Right cardiac atrium (tissue), 5 donors: ENCODE measurements at places on chromosomes 12 and 14. TPM values are rescaled to one million over a fixed set of nuclear protein-coding genes. Genes with fewer than 3 reads are reported as not detected.

The KRT77 gene
- polyA plus RNA-seq: not detected

The RNASE7 gene
- not detected for polyA plus RNA-seq

The KERA gene
- polyA plus RNA-seq: 0.02 TPM

The PTPRQ gene
- 0.52 TPM for polyA plus RNA-seq

The P3H3 gene
- polyA plus RNA-seq: 17.7 TPM

The CELA1 gene
- not detected for polyA plus RNA-seq

The ZDHHC22 gene
- not detected for polyA plus RNA-seq

The AMN gene
- polyA plus RNA-seq: 0.48 TPM

DNA sequence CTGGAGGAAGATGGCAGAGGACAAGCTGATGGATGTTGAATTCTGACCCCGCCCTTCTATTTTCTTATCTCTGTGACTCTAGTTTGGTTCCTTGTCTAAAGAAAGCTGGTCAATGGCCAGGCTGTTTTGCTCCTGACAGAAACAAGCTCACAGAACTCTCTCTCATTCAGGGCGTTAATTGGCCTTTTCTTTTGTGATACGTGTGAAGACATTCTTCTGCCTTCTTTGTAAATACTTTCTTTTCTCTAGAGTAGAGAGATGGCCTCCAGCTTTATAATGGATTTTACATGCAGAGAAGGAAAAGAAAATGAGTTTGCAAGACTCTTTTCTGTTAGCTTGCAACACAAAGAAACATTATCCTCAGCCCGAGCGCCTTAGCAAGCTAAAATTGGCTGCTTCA, 492.2 kb upstream of the CCDC196 start:
- no peak for DNase-seq

GRCh38 chr14:70706177-70706576, 64.5 kb downstream of the TTC9 start:
- no peak for DNase-seq

DNA sequence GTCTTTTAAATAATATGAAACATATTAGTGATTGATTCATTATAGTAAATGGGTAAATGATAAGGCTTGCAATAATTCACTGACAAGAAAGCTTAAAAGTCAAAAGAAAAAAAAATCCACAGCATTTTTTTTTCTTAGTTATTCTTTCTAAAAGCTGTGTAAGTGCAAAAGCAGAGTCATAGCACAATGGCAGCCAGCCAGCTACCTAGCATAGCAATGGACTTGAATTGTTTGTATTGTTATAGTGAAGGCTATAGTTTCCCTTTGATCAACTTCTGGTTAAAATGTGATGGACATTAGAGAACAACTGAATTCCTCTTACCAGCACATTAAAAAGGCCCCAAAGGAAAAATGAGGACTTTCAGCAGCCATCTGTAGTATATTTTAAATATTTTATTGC, 232.1 kb downstream of the NAV3 start:
- peak; percentile 68 for DNase-seq

DNA sequence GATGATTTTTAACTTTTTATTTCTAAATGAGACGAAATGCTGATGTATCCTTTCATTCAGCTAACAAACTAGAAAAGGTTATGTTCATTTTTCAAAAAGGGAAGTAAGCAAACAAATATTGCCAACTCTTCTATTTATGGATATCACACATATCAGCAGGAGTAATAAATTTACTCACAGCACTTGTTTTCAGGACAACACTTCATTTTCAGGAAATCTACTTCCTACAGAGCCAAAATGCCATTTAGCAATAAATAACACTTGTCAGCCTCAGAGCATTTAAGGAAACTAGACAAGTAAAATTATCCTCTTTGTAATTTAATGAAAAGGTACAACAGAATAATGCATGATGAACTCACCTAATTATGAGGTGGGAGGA, 139.6 kb downstream of the HMGA2 start:
- no peak for DNase-seq

- DNase-seq: no peak
These were observed 124.6 kb upstream of the HIF1A start for GRCh38 chr14:61570549-61571290.

DNA sequence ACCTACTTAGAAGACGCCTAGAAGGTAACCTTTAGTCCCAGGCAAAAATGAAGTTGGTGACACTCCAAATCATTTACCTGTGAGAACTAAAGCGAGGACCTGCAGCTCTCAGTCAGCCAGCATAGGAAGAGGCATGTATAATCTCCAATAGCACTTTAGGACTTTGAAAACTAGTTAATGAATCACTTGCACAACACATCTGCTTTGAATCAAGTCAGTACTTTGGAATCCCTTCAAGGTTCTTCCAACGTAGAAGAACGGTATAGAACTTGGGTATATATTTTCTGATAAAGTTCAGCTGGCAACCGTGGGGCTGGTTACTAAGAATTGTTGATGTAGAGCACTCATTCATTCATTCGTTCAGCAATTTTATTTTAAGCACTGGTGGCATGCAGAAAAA, 251.9 kb downstream of the TMEM132D start:
- DNase-seq: no peak

GRCh38 chr14:96827290-96827689, 30.1 kb downstream of the VRK1 start:
- DNase-seq: no peak

GRCh38 chr12:49974231-49974675, 1.5 kb downstream of the AQP6 start:
- DNase-seq: peak; percentile 90

GRCh38 chr14:47278233-47278842, 397.1 kb downstream of the MDGA2 start:
- no peak for DNase-seq

DNA sequence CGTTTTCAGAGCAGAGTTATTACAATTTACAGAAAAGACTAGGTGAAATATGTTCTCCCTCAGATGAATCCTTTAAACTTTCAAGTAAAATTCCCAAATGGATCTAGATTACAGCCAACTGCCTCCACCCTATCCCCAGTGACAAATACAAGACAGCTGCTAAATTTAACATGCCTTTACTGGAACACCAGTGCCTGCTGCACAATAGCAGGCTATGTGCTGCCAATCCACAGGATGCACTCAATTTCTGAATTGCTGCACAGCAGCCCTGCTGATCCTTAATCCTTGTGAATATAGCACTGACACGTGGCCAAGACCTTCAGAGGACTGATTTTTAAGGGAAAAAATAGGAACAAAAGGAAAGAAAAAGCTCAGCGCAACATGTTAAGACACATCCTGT, 128.9 kb downstream of the CCER1 start:
- no peak for DNase-seq
